ENCODE measurements at places on chromosomes 1 and 21.

GRCh38 chr1:182826892-182827291 lies 12.3 kb upstream of the DHX9 start:
- no peak for DNase-seq

- DNase-seq: no peak
Observed at GRCh38 chr1:230832476-230832875, 35.8 kb downstream of the C1orf198 start.

GRCh38 chr1:3061981-3062615 lies 6.9 kb upstream of the PRDM16 start:
- DNase-seq: peak; percentile 13

DNA sequence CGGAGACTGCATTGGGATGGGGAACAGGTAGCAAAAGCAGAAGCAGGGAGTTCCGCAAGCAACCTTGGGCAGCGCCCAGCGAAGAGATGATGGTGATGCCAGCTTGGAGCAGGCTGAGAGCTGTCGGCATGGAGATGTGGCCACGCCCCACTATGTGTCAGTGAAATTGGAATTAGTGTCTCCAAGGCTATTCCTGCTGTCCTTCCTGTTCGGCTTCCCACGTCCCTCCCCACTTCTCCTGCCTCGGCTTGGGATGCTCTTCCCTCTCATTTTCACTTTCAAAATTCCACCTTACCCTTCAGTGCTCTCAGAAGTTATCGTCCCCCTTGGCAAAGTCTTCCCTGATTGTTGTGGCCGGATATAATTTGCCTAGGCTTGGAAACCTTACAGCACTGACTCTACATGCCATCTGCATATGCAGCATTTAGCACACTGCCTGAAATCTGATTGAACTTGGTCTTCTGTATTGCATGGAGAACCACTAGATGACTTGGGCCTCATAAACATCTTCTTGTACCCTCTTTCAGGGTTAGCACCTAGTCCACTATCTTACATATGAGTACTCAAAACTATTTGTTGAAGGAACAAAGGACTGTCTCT lies 270.7 kb upstream of the RUNX1 start:
- no peak for DNase-seq

DNA sequence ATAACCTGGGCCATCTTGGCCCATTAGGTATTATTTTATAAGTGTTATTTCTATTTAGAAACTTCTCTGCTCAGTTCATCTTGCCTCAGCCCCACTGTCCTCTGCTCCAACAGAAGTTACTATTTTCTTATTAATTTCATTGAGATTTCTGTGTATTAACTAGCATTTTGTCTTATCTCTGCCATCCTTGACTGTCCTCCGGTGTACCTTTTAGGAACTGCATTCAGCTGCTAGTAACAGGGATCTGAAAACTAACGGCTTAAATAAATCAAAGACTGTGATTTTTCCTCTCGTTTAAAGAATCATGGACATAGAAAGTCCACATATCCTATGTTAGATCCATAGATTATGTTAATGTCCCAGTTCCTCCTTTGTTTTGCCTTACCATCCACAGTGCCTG lies 382.5 kb downstream of the MATN1 start:
- no peak for DNase-seq

DNA sequence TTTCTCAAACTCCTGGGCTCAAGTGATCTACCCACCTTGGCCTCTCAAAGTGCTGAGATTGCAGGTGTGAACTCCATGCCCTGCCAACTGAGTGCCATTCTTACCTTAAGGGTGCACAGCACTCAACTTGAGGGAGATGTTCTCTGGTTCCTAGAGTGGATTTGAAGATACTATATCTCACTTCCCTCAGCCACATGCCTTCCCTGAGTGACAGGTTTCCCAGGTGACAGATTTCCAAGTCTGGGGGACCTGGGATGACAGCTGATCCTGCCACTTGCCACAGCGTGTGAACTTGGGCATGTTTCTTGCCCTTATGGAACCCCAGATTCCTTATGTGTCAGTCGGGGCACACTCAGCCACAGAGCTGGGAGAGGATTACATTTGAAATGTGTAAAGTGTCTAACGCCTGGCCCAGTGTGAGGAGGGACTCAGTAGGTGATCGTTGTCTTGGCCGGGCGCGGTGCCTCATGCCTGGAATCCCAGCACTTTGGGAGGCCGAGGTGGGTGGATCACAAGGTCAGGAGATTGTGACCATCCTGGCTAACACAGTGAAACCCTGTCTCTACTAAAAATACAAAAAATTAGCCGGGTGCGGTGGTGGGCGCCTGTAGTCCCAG lies 29.6 kb upstream of the BTG2 start:
- DNase-seq: no peak

GRCh38 chr1:178627037-178627436 lies 98.0 kb upstream of the RALGPS2 start:
- no peak for DNase-seq

- DNase-seq: no peak
Observed at GRCh38 chr1:214111796-214112195, 124.0 kb downstream of the PROX1 start.

DNA sequence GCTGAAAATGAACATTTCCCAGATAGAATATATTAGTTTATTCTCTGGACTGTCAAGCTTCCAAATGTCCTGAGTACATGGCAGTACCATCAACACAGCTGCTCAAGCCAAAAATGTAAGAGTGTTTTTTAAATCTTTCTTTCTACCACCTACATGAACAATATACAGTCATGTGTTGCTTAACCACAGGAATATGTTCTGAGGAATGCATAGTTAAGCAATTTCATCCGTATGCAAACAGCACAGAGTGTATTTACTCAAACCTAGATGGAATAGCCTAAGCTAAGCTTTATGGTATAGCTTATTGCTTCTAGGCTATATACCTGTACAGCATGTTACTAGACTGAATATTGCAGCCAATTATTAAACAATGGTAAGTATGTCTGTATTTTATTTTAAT lies 561.9 kb upstream of the ADGRL4 start:
- no peak for DNase-seq

- no peak for DNase-seq
Observed at GRCh38 chr1:230507236-230507635, 81.1 kb upstream of the PGBD5 start.

- DNase-seq: no peak
Observed at GRCh38 chr1:47568763-47569162, 130.9 kb downstream of the FOXD2 start.

DNA sequence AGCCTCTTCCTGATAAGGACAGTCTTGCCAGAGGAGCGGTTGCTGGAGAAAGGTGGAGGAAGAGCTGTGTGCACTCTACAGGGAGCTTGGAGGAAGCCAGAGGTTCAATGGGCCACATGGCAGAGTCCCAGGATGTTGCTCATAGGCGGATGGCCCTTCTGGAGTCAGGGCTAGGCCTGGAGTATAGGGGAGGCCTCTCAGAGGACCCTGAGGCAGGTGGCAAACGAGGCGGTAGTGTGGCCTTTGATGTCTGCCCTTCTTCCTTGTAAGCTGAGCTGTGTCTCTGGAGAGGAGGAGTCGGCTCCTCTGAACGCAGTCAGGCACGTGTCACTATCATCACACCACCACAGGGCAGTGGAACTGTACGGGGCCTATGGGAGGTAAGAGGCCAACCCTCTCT lies 8.6 kb downstream of the PKP1 start:
- no peak for DNase-seq

- no peak for DNase-seq
Observed at GRCh38 chr1:19612530-19612929, 31.6 kb upstream of the NBL1 start.

GRCh38 chr1:62832276-62832675 lies 48.3 kb downstream of the ATG4C start:
- no peak for DNase-seq

- DNase-seq: no peak
Observed at GRCh38 chr1:155657463-155657862, 31.1 kb downstream of the YY1AP1 start.

GRCh38 chr1:116751621-116752020 lies 2.6 kb upstream of the CD2 start:
- no peak for DNase-seq

DNA sequence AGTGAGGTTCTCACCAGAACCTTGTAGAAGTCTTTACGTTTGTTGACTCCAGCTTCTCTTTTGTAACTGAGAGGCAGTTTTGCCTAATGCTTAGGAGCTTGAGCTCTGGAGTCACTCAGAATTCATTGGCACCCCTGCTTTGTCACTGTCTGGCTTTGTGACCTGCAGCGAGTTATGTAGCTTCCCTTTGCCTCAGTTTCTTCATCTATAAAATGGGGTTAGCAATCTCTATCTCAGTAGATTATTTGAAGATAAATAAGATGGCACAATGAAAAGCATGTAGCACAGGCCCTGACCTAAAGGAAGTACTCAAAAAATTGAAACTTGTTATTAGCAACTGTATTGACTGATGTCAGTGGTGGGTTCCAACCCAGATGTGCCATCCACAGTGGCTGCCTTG lies 8.1 kb downstream of the DHDDS start:
- no peak for DNase-seq

- no peak for DNase-seq
Observed at GRCh38 chr1:91765293-91765692, 120.7 kb downstream of the TGFBR3 start.

- no peak for DNase-seq
Observed at GRCh38 chr1:98387701-98388100, 273.8 kb upstream of the SNX7 start.

GRCh38 chr1:79716447-79716846 lies 709.9 kb upstream of the ADGRL4 start:
- no peak for DNase-seq

GRCh38 chr1:198125995-198126735 lies 30.6 kb upstream of the NEK7 start:
- DNase-seq: no peak

DNA sequence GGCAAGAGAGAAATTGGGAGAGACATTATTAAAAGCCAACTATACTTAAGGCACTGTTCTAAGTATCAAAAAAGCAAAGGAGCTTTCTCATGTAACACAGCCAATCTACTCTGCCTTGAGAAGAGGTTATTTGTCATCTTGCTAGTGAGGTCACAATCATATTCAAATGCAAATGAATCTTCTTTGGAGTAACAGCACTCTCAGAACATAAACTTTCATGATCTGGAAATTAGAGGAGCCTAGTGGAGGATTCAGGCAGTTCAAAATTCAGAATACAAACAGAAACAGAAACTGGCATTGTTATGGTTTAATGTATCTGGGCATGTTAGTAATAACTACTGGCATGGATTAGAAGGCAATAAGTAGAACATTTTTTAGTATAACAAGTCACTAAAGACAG lies 57.4 kb downstream of the ARID4B start:
- no peak for DNase-seq

DNA sequence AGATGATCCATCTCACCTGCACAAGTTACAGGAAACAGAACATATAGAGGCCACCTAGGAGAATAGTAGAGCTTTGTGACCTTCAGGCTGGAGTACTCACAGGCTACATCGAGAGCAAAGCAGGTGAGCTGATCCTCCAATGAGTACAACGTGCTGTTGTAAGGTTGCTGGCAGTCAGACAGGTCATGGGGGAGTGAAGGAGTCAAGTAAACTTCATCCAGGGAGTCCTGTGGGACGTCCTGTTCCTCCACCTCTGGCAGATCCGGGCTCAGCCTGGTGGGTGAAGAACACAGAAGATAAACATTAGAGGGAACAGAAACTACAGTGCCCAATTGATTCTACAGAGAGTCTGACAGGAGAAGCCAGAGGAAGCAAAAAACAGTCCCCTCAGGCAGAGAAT lies 62.5 kb downstream of the PRKAB2 start:
- DNase-seq: no peak

DNA sequence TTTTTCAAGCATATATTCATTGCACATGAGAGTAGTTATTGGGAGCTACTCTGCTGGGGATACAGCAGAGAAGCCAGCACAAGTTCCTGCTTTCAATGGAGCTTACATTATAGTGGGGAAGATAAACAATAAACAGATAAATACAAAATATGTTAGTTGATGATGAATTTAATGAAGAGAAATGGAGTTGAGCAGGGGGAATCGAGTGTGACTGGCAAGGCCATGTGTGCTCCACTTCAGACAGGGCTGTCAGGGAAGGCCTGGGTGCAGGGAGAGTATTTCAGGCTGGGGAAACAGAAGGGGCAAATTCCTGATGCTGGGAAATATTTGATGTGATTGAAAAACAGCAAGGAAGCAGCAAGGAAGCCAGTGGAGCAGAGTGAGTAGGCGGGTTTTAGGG lies 21.2 kb upstream of the BRDT start:
- DNase-seq: no peak

DNA sequence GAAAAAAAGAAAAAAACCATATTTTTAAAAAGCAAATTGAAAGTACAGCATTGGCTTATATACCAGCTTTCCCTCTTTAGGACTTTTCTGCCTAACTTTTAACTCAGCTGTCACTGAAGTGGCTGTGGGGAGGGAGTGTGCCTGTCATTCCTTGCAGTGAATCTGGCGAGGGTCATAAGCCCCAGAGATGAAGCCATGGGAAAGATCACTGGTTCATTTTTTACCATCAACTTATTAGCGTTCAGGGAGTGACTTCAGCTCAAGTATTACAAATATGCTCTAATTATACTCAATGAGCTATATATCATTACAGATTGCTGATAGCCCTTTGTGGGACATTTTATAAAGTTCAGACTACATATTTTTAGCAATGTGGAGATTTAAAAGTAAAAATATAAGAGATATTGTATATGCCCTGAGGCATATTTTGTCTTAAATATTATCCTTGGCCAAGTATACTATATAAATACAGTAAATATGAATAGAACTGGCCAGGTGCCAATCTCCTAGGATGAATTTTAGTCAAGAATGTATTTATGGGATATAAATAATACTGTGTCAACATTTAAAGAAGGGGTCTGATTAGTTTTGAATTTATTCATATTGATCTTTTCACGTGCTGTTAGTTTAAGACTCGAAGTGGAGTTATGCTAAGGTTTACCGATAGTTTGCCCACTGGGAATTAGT lies 4.4 kb downstream of the TGFB2 start:
- DNase-seq: no peak

DNA sequence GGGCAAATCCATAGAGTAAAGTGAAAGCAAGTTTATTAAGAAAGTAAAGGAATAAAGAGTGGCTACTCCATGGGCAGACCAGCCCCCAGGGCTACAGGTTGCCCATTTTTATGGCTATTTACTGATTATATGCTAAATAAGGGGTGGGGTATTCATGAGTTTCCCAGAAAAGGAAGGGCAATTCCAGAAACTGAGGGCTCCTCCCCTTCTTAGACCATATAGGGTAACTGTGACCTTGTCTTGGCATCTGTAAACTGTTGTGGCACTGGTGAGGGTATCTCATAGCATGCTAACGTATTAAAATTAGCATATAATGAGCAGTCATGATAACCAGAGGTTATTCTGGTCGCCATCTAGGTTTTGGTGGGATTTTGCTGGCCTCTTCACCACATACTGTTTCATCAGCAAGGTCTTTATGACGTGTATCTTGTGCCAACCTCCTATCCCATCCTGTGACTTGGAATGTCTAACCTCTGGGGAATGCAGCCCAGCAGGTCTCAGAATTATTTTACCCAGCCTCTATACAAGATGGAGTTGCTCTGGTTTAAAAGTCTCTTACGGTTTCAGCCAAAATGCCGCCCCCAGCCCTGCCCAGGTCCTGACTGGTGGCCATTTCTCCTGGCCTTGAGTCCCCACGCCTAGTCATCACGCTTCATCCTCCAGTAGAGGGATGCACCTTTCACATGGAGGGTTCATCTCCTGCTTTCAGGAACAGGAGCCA lies 982 bp upstream of the TRIM17 start:
- no peak for DNase-seq
